Stimulated activated CD4-positive, alpha-beta T cell treated with anti-CD3 and anti-CD28 coated beads, Interleukin-1b, Interleukin-23, amount 100 ng/mL, for 1 hour (primary cell): ENCODE measurements at places on chromosomes 5 and 9.

DNA sequence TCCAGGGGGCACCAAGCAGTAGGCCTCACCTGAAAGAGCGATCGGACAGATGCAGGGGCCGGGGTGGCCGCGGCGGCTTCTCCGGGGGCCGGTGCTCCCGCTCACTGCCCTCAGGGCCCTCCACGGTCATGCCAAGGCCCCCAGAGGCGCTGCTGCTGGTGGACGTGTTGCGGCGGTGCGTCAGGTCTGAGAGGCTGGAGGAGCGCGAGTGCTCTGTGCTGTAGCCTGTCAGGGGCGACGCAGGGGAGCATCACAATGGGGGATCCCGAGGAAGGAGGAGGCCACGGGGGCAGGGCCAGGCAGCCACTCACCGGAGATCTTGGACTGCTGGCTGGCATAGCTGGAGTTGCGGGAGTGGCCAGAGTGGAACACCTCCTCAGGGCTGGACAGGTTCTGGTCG lies 7.7 kb upstream of the DPM2 start:
- DNase-seq: no peak

DNA sequence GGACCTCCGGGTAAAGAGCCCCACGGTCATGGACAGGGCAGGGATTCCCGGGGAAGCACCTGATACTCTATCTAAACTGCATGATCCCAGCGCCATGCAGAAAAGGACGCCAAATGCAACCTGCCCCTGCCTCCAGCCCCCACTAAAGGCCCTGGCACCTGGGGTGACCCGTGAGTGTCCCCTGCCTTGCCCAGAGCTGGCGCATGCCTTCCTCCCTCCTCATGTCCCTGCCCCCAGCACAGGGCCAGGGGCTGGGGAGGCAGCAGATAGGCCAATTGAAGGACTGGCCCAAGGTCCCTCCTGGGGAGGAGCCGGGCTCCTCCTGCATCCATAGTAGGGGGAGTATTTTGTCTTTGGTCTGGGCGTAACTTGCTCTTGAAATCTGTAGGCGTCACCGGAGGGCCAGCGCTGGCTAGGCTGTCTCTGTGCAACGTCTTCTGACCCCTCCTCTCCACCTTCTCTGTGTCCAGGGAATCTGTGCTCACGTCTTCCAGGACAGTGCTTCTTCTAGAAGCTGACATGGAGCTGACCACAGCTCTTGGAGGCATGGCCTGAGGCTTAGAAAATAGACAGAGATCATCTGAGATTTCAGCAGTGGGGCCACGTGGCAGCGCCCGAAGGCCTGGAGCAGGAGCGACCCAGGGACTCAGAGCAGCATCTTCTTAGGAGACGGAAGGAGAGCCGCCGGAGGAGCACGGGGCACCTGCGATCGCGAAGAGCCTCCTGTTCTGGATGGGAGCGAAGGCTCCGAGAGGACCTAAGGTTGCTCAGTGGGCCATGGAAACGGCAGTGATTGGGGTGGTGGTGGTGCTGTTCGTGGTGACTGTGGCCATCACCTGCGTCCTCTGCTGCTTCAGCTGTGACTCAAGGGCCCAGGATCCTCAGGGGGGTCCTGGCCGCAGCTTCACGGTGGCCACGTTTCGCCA lies 660 bp downstream of the SPAAR start:
- no peak for DNase-seq

GRCh38 chr9:68780720-68781119 lies 75.7 kb downstream of the PIP5K1B start:
- DNase-seq: no peak

DNA sequence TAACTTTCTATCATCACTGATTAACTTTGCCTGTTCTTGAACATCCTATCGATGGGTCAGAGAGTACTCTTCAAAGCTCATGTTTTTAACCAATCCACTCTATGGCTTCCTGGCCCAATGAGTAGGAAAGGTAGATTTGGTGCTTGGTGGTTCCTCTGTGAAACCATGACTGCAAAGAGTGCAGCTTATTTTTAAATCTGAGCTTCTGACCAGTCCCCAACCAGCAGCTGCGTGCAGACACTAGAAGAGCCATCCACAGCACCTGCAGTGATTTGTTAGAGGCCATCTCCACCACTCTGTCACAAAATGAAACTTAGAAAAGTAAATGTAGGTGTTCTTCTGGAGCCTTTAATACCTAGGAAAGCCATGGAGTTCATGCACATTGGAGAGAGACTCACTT lies 107.3 kb upstream of the WWC1 start:
- no peak for DNase-seq

- no peak for DNase-seq
These were observed 136.5 kb upstream of the ABCA1 start for GRCh38 chr9:105064248-105065097.

- no peak for DNase-seq
These were observed 114.9 kb upstream of the ATP10B start for GRCh38 chr5:160966921-160967320.
